ENCODE measurements at places on chromosomes 3 and 15.

DNA sequence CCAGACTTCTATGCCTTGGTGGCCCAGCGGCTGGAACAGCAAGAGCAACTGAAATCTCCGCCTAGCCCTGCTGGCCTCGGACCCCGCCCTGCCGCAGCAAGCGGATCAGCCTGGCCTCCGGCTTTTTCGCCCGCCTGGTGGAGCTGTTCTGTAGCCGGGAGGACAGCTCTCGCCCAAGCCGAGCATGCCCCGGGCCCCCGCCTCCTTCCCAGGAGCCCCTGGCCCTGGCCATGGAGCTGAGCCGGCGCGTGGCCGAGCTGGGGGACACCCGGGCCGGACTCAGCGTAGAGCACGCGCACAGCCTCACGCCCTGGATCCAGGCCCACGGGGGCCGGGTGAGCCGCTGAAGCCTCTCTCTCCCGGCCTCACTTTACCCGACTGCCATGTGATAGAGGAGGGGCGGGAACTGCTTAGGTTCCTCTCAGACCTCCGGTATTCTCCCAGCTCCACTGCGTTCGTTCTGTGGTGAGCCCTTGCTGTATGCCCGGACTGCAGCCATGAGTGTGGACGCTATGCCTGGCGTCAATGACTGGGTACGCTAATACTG lies 24.1 kb upstream of the MRPL3 start:
- DNase-seq = no peak

- DNase-seq = no peak
Measured at GRCh38 chr3:104133630-104134029, 1233.1 kb upstream of the ALCAM start.

DNA sequence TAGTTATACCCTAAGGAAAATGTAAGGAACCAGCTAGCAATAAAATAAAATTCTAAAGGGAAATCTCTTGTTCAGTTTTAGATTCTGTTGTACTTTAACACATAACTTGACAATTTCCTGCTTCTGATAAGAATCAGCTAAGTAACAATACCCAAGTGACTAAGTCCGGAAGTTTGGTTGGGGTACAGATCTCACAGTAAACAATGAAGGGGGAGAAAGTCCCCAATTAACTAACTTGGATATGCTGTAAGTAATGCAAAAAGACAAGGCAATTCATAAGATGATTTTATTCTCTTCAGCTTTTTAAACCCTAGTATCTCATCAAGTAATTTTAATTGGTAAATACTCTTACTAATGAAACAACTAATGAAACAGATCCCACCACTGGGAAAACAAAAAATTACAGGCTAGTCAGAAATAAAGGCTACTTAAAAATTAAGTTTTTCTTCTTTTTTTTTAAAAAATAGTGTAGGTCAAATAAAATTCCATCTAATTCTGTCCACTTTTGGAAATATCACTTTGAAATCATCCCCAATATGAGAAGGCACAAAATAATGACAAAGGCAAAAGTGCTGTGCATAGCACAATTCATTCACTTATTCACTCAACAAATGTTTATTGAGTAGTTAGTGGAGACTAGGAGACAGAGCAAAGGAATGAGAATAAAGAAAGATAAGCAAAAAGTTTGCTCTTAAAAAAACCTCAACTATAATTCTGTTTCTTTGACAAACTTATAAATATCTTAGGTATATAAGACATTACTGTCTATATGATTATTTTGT lies 37.8 kb upstream of the IL20RB start:
- no peak for DNase-seq

- DNase-seq = no peak
Measured at GRCh38 chr3:53511246-53511645, 16.8 kb downstream of the CACNA1D start.

GRCh38 chr3:59820352-59820934 lies 770.6 kb upstream of the CFAP20DC start:
- no peak for DNase-seq

GRCh38 chr15:75065851-75066509 lies 42.6 kb downstream of the PPCDC start:
- no peak for DNase-seq

DNA sequence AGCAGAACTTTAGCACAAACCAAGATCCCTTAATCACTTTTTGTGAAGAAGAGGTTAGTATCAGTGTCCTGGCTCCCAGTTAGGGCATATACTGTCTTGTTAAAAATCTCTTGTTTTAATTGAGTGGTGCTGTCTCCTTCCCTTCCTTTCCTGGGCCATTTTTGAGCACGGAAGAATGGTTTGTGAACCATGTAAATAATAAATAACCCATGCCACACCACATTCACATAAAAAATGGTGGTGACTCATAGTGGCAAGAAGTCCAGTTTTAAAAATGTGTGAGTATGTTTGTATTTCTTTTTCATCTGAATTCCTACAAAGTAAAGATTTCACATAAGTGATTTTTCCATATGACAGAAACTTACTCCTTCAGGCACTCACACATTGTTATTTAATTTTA lies 59.1 kb upstream of the SPRED1 start:
- DNase-seq = no peak

DNA sequence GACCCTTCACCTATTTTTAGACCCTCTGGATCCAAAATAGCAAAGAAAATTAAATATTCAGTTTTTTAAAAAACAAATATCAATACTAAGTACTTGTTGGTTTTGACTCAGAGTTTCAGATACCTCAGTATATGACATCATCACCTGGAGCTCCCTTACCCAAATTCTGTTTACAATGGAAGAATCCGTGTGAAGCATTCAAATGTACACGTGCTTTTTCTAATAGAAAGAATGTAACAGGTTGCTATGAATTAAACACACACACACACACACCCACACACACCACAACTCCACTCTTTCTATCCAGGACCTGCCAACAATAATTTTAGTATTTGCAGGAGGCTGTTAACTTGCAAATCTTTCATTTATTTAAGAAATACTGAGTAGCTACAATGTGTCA lies 221.8 kb downstream of the THRB start:
- no peak for DNase-seq

DNA sequence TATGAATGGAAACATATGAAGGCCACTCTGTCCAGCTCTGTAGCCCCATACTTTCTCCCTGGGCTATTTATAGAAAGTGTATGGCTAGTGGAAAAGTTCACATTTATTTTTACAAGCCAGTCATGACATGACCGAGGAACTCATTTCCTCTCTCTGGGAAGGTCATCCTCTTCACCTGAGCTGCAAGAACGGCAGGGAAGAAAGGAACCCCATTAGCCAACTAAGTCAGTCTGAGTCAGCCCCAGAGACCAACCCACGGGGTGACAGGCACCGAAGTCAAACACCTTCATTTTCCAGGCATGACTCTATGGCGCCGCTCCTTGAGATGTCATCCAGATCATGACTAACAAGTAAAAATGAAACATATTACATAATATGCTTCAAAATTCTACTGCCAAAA lies 4.8 kb downstream of the PAQR9 start:
- DNase-seq = no peak
